ENCODE measurements at places on chromosomes 4 and X.

DNA sequence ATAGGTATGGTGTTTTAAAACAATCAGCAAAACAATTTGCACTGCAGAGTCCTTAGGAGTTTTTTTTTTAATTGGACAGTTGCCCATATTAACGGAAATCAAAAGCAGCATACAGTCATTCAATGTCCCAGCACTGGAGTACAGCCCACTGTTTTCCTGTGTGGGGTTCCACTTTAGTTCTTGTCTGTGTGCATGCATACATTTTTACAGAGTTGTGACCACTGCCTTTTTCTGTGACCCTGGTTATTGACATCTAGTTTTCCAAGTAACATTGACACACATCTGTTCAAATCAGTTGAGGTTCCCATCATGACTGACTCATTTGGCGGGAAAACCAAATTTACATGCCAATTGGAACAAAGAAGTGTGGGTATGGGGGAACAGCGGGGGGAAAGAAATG lies 83.3 kb downstream of the HPRT1 start:
- no peak for DNase-seq

- DNase-seq, result no peak
These were observed 552.0 kb downstream of the STIM2 start for GRCh38 chr4:27412613-27413012.

DNA sequence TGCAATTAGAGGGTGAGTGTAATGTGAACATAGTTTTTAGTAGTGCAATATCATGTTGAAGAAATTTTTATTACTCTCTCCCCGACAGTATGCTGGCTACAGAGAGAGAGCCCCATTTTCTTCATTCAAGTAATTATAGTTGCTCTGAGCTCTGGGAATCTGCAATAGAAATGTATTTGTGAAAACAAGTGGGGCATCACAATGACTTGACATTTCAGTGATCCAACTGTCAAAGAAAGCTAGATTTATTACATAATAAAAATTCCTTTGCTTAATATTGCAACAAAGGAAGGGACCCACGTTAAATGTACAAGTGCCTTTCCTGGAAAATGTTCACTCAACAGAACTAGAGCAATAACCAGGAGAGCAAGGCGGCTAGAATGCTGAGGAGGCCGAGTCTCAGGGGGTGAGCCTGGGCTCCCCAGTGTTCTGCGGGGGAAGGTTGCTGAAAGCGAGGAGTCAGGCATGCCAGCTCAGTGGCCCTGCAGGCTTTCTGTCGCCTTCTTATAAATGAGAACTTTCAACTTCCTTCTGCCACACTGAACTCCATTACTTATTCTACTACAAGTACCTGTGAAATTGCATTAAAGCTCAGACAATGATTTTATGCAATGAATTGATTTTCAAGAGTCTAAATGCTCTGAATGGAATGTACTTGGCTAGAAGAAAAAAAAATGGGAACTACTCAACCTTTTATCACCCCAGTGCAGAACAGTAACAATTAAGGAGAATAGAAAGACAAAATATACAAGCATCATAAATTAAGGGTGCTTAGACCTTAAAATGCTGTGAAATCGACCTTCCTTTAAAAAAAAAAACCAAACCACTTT lies 476.4 kb downstream of the AFF2 start:
- DNase-seq, result no peak

- no peak for DNase-seq
These were observed 241.4 kb upstream of the PGRMC2 start for GRCh38 chr4:128528793-128529553.

- DNase-seq, result no peak
These were observed 110.5 kb upstream of the PAK3 start for GRCh38 chrX:110985470-110985869.

GRCh38 chr4:174435974-174436373 lies 86.3 kb downstream of the HPGD start:
- DNase-seq, result no peak

GRCh38 chr4:9949573-9949972 lies 71.7 kb downstream of the SLC2A9 start:
- no peak for DNase-seq

DNA sequence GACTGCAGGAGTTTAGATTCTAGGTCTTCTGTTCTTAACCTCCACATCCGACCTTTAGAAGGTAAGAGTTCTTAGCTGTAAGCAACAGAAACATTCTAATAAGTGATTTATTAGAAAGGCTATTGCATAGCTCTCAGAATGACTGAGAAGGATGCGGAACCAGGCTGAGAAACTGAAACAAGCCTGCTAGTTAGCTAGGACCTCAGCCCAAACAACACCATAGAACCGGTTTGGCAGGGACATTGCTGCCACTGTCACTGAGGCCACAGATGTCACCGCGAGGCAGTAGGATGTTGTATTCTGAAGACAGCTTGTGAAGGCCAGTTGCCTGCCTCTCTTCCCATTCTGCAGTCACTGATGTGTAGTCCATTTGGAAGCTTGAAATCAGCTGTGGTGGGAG lies 160.0 kb upstream of the ARX start:
- no peak for DNase-seq

GRCh38 chrX:30824275-30824674 lies 64.8 kb downstream of the TAB3 start:
- DNase-seq, result no peak

GRCh38 chr4:42344309-42344708 lies 53.0 kb upstream of the SHISA3 start:
- no peak for DNase-seq

GRCh38 chr4:54661686-54662085 lies 3.9 kb downstream of the KIT start:
- no peak for DNase-seq

DNA sequence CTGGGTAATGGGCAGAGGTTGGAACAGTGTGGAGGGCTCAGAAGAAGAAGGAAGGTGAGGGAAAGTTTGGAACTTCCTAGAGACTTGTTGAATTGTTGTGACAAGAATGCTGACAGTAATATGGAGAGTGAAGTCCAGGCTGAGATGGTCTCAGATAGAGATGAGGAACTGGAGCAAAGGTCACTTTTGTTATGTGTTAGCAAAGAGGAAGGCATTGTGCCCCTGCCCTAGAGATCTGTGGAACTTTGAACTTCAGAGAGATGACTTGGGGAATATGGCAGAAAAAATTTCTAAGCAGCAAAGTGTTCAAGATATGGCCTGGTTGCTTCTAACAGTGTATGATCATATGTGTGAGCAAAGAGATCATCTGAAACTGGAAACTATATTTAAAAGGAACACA lies 37.9 kb upstream of the MSX1 start:
- DNase-seq, result no peak

- peak; percentile 66 for DNase-seq
These were observed 63.4 kb downstream of the NFKB1 start for GRCh38 chr4:102564399-102565059.

DNA sequence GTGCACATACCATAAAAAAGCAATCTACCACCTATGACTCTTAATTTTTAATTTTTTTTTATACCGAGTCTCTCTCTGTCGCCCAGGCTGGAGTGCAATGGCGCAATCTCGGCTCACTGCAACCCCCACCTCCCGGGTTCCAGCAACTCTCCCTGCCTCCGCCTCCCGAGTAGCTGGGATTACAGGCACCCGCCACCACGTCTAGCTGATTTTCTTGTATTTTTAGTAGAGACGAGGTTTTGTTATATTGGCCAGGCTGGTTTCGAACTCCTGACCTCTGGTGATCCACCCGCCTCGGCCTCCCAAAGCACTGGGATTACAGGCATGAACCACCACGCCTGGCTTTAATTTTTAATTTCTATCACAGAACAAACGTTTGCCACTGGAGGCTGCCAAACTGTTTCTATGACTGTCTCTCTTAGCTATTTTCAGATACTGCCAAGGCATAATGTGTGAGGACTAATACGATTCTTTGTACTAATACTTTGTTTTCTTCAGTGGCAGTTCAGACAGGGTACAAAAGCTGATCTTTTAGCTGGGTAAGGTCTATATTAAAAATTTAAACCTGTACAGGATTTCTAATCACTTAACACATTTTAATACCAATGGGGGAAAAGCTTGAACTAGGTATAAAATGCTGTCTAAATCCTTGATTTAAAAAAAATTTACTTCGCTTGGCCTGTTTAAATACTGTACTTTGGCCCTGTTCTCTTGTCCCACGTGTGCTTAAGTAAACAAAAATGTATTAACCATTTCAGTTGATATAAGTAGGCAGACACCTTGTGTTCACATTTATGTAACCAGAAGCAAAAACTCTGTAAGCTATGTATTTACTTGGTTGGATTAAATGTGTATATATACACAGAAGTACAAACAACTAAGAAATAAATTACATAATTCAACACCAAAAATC lies 2.3 kb downstream of the PGRMC2 start:
- DNase-seq, result no peak

GRCh38 chr4:173319696-173320095 lies 14.5 kb downstream of the HMGB2 start:
- no peak for DNase-seq

GRCh38 chr4:1789552-1789951 lies 3.5 kb upstream of the FGFR3 start:
- DNase-seq, result no peak

- peak; percentile 93 for DNase-seq
These were observed at the start of gene SLC39A8 for GRCh38 chr4:102344954-102345794. Gene SLC39A8 (minus strand): TSS chr4:102345482. CDS start chr4:102344662, 820 bp downstream.

Measured in activated naive CD4-positive, alpha-beta T cell treated with anti-CD3 and anti-CD28 coated beads for 36 hours (primary cell).